ENCODE measurements at places on chromosomes 12 and 14. TPM values are rescaled to one million over a fixed set of nuclear protein-coding genes. Genes with fewer than 3 reads are reported as not detected.

Gene RAD9B
- polyA plus RNA-seq: 1.9 TPM

Gene KRT86
- polyA plus RNA-seq: 0.34 TPM

Gene KRT79
- polyA plus RNA-seq: not detected

Gene DPPA3
- not detected for polyA plus RNA-seq

Gene PRH2
- polyA plus RNA-seq: 0.27 TPM

Gene MANSC4
- polyA plus RNA-seq: not detected

Gene KRT2
- polyA plus RNA-seq: not detected

Gene IL31
- not detected for polyA plus RNA-seq

Gene ZC2HC1C
- polyA plus RNA-seq: 1.5 TPM

Gene RD3L
- polyA plus RNA-seq: not detected

All from muscle of leg (tissue), 16 donors.